Placental epithelial cell (primary cell): ENCODE measurements at places on chromosomes 7 and 10. TPM values are rescaled to one million over a fixed set of nuclear protein-coding genes. Genes with fewer than 3 reads are reported as not detected.

The GALNT17 gene
- total RNA-seq, result 0.79 TPM in 1 of 2 replicates, not detected in the other

The HMX2 gene
- not detected in 2 replicates for total RNA-seq

The RNF32 gene
- 0.54 and 0.79 TPM in 2 replicates for total RNA-seq

The FAM25A gene
- total RNA-seq, result not detected in 2 replicates

The DCLRE1C gene
- total RNA-seq, result 8.7 and 9.8 TPM in 2 replicates

The PAPOLB gene
- total RNA-seq, result not detected in 2 replicates

The IFIT1B gene
- total RNA-seq, result 0.11 TPM in 1 of 2 replicates, not detected in the other

The CCT6A gene
- 104 and 108 TPM in 2 replicates for total RNA-seq

The MTURN gene
- 6.6 and 15.3 TPM in 2 replicates for total RNA-seq

The SYT15 gene
- total RNA-seq, result 0.22 and 0.39 TPM in 2 replicates

The TMEM270 gene
- not detected in 2 replicates for total RNA-seq

The KCNMA1 gene
- 69.0 and 91.9 TPM in 2 replicates for total RNA-seq

The OR2A1 gene
- not detected in 2 replicates for total RNA-seq

The OR2A42 gene
- total RNA-seq, result not detected in 2 replicates

The DYNC1I1 gene
- total RNA-seq, result 1.6 and 2.7 TPM in 2 replicates
